RPMI7951 (cell line): ENCODE measurements at places on chromosomes 1 and 21. TPM values are rescaled to one million over a fixed set of nuclear protein-coding genes. Genes with fewer than 3 reads are reported as not detected.
A peak's percentile ranks its signal among the peaks of the same experiment; 100 is the strongest.

- DNase-seq: peak; percentile 33
Measured at GRCh38 chr1:67465375-67465774, 35.2 kb upstream of the SERBP1 start.

DNA sequence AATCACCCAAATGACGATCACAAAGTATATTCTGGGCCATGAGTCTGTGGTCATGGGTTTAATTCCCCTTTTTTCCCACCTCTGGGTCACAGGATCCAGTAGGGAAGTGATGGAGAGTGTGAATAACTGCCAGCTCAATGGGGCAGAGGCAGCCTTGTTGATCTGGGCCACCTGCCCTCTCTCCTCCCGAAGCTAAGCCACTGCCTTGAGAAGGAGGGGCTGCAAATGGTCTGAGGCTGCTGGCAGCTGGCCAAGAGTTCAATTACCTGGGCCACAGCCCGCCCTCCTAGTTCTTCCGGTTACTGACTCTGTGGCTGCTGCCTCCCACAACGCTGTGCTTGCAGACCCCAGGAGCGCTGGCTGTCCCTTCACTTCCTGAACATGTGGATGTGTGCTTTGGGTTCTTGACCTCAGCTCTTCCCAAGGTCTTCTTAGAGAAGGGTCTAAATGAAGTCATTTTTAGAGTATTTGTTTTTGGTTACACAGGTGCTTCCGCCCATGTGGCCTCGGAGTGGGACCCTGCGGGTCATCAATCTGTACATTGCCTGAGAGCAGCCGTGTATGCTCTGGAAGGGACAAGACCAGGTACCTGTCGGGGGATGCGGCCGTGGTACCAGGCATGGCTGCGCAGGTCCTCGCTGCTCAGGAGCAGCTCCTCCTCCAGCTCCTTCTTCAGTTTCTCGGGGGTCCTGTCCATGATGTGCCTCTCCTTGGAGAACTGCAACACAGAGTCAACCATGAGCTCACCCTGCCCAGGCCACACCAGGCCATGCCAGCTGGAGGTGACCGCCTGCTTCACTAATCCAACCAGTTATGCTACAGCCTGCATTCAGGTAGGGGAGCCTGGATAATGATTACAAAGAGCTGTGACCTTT is 89.7 kb downstream of the BCAR3 start:
- DNase-seq: no peak

RPTN gene
- total RNA-seq: not detected in 2 replicates

DNA sequence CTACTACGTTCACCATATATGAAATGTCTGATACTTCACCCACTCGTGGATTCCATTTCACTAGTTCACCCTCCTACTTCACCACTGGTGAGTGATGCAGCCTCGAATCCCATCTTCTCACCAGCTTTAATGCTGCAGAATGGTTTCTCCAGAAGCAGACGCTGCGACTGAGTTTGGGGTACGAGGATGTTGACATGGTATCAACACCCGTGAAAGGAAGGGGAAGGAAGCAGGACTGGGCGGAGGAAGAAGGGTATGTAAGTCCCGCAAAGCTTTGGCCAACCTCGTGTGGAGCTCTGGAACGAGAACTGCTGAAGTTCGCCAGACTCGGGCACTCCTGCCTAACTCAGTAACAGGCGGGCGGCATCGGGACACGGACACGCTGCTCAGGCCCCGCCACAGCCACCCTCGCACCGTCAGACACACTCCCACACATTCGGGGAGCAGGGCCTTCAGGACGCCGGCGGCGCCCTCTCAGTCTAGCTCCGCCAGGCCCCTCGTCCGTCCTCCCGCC is 833 bp upstream of the DIP2A start:
- DNase-seq: peak; percentile 46

GRCh38 chr1:225021037-225021436 is 91.6 kb downstream of the DNAH14 start:
- DNase-seq: no peak

NDUFS5 gene
- 823 and 839 TPM in 2 replicates for total RNA-seq

OR2T35 gene
- not detected in 2 replicates for total RNA-seq

- peak; percentile 72 for DNase-seq
Measured at GRCh38 chr1:33086384-33086850, 5.5 kb downstream of the AZIN2 start.

KCNK2 gene
- total RNA-seq: 8.0 and 8.7 TPM in 2 replicates

DNA sequence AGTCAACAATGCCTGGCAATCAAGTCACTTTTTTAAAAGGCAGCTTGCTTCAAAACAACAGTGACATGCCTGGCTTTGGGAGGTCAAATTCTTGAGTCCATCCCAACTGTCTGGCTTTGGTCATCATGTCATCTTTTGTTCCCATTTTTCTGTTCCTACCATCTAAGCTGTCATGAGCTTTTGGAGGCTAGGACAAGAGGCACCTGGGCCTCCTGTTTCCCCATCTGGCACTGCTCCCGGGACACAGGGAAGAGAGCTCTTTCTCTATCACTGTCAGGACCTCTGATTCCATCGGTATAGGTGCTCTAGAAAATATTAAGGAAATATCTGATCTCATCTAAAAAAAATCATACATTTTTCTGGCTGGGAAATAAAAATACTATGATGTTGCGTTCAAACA is 156.3 kb downstream of the CLIC6 start:
- DNase-seq: no peak

DNA sequence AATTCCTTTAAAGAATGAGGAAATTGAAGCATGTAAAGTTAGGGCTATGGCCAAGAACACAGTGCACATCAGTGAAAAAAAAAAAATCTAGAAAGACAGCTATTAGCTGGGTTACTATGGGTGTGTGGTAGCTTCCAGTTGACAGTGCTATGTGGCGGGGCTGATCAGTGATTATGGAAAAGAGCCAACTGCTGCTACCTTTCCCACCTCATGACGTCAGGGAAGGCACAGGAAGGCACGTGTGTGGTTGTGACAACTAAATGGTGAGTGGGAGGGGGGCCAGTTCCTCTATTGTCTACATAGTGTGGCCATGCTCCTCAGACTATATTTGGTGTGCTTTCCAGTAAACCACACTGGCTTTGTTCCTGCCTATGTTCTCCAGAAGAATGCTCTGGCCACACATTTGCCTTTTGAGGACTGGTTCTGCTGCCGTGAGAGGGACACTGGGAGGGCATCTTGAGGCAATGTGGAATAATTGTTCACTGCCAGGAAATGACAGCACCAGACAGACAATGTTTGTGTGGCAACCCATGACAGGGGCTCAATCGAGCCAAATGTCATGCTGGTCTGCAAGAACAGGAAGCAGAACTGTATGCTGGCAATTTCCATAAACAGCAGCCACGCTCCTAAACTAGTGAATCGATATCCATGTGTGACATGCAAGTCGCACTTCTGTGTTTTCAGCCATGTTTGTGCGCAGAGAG is 3.0 kb upstream of the SDE2 start:
- peak; percentile 70 for DNase-seq

DNA sequence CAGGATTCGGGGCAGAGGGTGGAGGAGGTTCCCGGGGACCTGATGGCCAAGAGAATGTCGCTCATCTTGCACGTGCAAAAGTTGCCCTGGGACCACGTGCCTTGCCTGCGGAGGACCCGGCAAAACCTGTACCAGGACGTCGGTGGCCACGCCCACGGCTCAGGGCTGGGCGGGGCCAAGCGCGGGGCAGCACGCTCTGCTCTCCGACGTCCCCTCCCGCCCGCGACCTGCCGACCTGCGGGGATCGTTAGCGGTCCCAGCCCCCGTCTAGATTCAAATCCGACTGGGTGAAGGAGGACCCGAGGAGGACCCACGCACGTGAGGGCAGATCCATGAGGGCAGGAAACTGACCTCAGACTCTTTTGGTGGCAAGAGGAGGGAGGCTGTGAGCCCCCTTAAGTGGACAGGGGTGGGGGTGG is at the start of gene C1orf167:
Gene C1orf167 (plus strand): TSS at position 206 of the 419 bp plus-strand sequence. CDS start 2,208 bp downstream, outside the sequence.
- DNase-seq: no peak

DNA sequence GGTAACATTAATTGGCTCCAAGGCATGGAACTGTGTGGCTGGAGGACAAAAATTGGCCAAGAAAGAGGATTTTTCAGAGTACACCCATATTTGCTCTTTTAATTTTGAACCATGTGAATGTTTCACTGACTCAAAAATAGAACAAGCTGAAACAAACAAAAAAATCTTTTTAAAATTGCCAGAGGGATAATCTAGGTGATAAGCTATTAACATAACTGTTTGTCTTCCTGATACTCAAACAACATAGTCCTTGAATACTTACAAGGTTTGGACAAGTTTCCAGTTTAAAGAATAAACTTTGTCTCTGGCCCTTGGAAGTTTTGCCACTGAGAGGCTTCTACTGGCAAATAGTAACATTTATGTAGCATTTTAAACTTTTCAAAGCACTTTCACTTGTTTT is 30.0 kb upstream of the PIGC start:
- no peak for DNase-seq

- DNase-seq: no peak
Measured at GRCh38 chr1:187894349-187894748, 1065.6 kb downstream of the PLA2G4A start.

DNA sequence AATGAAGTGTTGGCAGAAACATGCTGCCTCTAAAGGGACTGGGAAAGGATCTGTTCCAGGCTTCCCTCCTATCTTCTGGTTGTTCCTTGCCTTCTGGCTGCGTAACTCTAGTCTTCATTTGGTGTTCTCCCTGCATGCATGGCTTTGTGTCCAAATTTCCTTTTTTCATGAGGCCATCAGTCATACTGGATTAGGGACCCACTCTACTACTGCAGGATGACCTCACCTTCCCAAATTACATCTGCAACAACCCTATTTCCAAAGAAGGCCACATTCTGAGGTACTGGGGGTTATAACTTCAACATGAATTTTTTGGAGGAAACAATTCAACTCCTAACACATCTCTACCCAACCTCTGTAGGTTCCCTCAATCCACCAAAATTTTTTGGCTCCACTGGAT is 26.3 kb downstream of the MR1 start:
- DNase-seq: no peak

SYT14 gene
- total RNA-seq: 1.1 and 2.2 TPM in 2 replicates

- DNase-seq: peak; percentile 10
Measured at GRCh38 chr1:93172778-93173177, 7.4 kb downstream of the TMED5 start.

MYCBP gene
- total RNA-seq: 37.6 and 42.0 TPM in 2 replicates

PCBP3 gene
- 4.0 and 8.4 TPM in 2 replicates for total RNA-seq

GRCh38 chr1:167800251-167800650 is 78.5 kb downstream of the MPZL1 start:
- DNase-seq: no peak

WNT9A gene
- 9.5 and 14.0 TPM in 2 replicates for total RNA-seq

- no peak for DNase-seq
Measured at GRCh38 chr21:42376338-42376982, 10.1 kb upstream of the TFF1 start.

LCA5L gene
- 0.20 and 0.96 TPM in 2 replicates for total RNA-seq

- no peak for DNase-seq
Measured at GRCh38 chr1:219621047-219621786, 8.3 kb upstream of the ZC3H11B start.

- peak; percentile 38 for DNase-seq
Measured at GRCh38 chr1:86913399-86913895, 479 bp downstream of the SELENOF start.

GRCh38 chr1:36128126-36128904 is 3.3 kb upstream of the COL8A2 start:
- peak; percentile 78 for DNase-seq

- DNase-seq: no peak
Measured at GRCh38 chr1:223716302-223716862, 4.0 kb downstream of the CAPN2 start.

DNA sequence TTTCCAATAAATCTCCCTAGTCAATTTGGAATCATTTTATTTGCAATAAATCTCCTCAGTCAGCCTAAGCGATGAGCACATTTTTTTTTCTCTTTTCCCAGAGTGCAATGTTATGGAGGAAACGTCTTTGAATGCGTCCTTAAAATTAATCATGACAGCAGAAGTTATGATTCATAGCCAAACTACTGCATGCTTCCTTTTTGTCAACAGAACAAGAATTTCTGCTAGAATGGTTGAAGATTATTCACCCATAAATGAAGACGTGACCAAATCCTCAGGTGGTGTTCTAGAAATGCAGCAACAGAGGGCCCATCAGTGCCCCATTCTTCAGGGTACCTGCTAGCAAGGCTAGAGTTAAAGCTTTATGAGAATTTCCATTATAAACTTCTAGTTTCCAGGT is 407.9 kb upstream of the PKN2 start:
- DNase-seq: no peak

- DNase-seq: no peak
Measured at GRCh38 chr1:97505289-97505688, 415.5 kb downstream of the DPYD start.

- DNase-seq: no peak
Measured at GRCh38 chr1:14222086-14222485, 376.4 kb upstream of the KAZN start.

- no peak for DNase-seq
Measured at GRCh38 chr1:115649964-115650363, 8.2 kb downstream of the VANGL1 start.

VWA5B1 gene
- not detected in 2 replicates for total RNA-seq

DNA sequence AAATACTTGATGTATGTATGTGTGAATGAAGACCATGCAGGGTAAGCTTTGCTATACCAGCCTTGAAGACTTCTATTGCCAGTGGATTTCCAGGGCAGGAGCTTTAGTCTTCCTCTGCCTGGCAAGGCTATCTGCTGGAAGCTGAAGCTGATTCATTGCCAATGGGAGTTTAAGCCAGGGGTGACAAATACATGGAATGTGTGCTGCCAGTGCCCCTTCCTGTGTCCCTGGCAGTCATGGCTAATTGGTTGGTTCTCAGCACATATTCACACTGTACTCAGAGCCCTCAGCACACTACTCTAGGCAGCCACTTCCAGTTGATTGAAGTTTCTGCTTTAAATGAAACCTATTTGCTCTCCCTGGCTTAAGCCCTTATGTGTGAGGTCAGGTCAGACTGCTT is 1.5 kb downstream of the ZSCAN20 start:
- peak; percentile 35 for DNase-seq
